Ecto neural progenitor cell (in vitro differentiated cells): ENCODE measurements at places on chromosomes 5 and 9.

DNA sequence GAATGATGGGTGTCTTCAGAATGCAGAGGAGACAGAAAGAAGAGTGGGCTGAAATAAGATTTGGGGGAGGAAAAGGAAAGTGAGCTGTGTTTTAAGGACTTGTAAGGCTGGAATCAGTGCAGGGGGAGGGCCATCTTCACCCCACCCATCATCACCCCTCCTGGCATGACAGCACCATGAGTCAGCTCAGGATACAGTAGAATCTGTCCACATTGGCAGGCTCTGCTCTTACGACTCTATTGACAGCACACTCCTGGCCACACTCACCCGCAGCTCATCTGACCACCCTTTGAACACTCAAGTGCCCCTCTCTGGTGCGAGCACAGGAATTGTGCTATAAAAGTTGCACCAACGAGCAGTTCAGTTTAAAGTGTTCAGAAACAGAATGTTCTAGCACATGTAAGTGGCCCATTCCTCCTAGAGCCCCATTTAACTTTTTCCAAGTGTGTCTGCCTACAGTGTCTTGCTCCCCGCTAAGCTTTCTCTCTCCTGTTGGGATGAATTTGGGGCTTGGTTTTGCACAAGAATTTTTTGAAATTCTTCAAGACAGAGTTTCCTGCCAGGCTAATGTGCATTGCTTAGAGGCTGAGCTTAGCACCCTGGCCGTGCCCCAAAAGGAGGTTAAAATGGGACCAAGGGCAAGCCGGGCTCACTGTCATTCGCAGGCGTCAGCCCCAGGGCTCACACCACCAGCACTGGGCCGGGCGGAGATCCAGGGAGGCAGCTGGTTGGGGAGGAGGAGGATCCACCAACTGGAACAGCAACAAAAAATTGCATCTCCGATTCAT lies 12.0 kb downstream of the ADRA1B start:
- DNase-seq, result no peak

GRCh38 chr9:95206143-95206542 lies 111.4 kb downstream of the FANCC start:
- no peak for DNase-seq

DNA sequence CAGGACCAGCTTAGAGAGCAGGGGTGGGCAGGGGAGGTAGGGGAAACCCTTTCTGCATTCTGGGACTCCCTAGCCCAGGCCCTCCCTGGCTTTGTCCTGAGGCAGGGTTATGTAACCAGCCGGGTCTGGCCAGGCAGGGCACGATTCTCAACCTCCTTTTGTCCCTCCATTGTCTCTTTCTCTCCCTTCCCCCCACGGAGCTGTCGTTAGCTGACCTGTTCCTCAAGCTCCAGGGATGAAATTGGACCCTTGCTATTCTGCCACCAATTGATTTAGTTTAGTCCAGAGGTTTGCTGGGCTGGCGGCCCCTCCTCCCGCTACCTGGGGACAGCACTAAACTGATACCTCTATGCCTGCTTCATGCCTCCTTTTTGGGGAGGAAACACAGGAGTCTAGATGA lies 9.4 kb upstream of the NDST1 start:
- DNase-seq, result peak; percentile 68

DNA sequence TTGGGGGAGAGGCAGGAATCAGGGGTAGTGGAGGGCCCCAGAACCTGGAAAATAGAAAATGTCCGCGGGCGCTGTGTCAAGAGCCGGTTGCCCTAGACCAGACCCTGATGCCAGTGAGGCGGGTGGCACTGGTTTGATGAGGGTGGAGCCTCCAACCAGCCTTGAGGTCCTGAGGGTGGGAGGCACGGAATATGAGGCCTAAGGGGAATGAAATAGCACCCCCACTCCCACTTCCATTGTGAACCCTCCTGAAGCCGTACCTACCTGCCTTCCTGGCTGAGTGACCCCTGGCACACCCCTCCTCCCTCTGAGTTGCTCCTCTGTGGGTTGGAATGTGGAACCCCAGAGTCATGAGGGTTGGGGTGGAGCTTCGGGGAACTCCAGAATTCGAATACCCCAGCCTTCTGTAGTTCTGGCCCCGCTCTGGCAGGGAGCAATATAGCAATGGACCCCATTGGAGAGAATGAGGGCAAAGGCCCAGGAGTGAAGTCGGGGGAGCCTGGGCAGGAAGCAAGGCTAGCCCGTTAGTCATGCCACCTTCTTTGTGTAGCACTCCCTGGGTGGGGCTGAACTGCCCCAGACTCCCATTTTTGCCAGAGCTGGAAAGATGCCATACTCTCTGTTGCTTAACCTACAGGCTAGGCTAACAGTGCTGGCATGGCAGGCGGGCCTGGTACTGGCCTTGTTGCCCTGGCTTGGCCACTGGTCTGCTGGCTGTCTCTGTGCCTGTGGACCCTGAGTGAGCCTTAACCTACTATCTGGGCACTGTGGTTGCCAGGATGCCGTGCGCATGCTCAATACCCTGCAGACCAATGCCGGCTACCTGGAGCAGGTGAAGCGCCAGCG lies 1.0 kb downstream of the FPGS start:
- no peak for DNase-seq

DNA sequence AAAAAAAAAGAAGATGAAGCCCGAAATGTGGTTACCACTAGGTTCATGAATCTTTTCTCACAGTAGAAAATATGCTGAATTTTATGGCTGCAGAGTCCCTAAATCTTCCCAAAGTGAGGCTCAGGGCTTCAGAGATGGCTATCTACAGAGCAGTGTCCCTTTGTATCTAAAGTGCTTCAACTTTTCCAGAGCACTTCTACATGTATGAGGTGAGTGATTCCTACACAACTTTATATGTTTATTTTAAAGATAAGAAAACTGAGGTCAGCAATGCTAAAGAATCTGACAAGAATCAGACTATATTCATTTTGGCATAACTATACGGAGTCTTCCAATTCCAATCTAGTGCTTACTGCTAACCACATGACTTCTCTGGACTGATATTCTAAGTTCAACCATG lies 53.2 kb downstream of the MRPS27 start:
- no peak for DNase-seq

DNA sequence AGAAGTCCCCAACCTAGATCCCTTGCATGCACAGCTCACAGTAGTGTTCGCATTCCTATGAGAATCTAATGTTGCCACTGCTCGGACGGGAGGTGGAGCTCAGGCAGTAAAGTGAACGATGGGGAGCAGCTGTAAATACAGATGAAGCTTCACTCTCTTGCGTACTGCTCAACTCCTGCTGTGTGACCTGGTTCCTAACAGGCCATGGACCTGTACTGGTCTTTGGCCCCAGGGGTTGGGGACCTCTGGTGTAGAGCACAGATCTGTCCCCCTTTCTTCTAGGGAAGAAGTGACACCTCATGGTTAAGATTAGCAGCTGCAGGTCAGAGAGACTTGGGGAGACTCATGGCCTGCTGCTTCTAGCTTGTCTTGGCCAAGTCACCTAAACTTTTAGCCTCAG lies 7.1 kb downstream of the ARHGEF28 start:
- DNase-seq, result no peak

- no peak for DNase-seq
Measured at GRCh38 chr9:113644321-113644720, 180.8 kb downstream of the RGS3 start.

GRCh38 chr5:59449905-59450644 lies 443.5 kb downstream of the PDE4D start:
- no peak for DNase-seq

DNA sequence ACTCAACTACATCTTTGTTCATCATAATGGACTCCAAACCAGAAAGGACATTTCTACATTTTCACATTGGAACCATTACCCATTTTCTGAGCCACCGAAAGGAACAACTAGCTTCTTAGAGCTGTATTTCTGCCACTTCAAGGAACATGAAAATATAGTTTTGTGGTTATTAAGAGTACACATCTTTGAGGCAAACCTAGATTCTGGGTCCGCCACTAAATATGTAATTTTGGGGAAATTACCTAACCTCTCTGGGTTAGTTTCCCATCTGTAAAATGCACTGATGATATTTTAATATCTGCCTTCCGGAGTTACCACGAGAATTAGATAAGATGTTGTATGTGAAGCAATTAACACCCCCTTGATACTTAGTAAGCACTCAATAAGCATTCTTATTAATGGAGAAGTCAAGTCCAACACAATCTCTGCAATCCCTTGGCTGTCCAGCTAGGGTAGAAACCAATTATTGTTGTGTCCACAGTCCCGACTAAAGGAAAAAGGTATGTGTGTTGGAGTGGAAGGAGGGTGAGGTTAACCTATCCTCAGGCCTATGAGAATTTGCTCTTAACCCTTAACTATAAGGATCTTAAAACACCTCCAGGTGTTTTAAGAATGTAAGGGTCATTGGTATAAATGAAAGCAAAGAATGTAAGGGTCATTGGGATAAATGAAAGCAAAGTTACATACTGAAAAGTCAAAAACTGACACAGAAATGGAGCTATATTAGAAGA lies 94.0 kb upstream of the PTGER4 start:
- no peak for DNase-seq

DNA sequence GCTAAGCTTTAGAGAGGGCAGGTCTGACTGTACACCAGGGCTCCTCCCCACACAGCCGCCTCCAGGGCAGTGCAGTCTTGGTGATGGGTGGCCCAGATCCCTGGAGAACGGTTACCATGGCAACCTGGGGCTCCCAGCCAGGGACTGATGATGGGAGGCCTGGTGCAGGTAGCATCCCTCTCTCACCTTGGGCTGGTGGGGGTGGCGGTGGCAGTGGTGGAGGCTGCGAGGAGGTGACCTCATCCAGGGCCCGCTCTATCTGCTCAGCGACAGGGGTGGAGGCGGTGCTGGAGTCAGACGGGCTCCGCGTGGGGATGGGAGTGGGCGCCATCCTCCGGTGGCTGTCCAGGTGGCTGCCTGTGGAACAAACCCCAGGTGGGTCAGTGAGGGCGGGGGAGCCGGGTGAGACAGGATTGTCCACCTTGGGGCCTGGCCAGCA lies 12.3 kb downstream of the PRR7 start:
- no peak for DNase-seq

DNA sequence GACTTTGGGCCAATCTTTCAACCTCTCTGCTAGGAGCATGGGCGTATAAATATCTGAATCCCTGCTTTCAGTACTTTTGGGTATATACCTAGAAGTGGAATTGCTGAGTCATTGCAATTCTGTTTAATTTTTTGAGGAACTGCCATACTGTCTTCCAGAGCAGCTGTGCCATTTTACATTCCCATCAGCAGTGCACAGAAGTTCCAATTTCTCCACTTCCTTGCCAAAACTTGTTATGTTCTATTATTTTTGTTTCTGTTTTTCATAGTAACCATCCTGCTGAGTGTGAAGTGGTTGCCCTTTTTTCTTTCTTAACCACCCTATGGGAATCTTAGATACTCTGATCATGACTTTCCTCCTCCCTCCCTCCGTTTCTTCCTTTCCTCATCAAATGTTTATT lies 11.1 kb upstream of the CCIN start:
- DNase-seq, result no peak

GRCh38 chr5:176609724-176610434 lies at the start of gene GPRIN1:
Gene GPRIN1 (minus strand): TSS chr5:176610156. CDS start chr5:176599834, 10,322 bp downstream.
- DNase-seq, result peak; percentile 88

- peak; percentile 85 for DNase-seq
Measured at GRCh38 chr5:96434201-96434645, 1.2 kb upstream of the PCSK1 start.

GRCh38 chr9:134807716-134808446 lies 72.7 kb upstream of the FCN2 start:
- no peak for DNase-seq

DNA sequence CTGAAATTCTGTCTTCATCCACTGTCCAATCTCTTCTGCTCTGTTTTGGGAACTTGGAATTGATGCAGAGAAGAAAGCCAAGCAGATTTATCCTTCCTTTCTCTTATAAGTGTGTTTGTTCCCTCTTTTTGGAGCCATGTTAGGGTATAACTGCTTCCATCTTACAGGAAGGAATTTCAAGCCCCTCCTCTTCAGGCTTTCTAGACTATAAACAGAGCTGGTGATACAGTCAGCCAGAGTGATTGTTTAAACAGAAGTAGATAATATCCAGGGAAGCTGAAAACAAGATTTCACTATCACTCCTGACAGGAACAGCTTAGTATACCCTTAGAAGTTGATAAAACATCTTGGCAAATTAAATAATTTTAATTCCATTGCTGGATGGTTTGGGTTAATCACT lies 102.1 kb upstream of the DMRT1 start:
- DNase-seq, result no peak

- no peak for DNase-seq
Measured at GRCh38 chr5:154107756-154108155, 69.0 kb downstream of the MFAP3 start.

DNA sequence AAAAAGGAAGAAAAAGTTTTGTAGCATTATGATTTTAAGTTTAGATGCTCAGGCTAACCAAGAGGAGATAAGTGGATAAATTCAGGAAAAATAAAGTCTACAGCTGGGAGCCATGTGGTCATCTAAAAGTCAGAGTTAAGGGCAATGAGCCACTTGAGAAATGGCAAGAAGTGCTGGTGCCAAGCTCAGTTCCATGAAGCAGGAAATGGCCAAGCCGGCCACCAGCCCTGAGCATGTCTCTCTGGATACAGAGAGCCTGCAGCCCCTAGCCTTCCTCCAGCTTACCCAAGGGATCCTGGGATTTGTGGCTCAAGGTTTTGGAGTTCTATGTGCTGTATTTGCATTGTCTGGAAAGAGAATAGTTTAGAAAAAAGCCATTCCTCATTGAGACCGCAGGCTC lies 12.2 kb upstream of the S1PR3 start:
- DNase-seq, result no peak

DNA sequence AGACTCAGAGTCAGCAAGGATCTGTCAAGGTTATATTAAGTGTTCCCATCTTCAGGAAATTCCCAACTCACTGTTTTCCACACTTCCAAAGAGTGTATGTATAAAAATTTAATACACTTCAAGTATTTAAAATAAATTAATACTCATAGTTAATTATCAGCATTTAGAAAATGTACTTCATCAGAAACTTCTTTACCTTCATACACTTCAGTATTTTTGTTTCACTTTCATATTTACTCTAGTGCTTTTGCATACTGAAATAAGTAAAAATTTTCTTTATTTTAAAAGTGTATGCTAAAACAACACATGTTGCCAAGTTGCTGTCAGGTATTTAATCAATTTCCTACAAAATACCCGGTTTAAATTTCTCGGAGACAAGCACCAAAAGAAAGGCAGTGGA lies 16.5 kb downstream of the RICTOR start:
- no peak for DNase-seq

DNA sequence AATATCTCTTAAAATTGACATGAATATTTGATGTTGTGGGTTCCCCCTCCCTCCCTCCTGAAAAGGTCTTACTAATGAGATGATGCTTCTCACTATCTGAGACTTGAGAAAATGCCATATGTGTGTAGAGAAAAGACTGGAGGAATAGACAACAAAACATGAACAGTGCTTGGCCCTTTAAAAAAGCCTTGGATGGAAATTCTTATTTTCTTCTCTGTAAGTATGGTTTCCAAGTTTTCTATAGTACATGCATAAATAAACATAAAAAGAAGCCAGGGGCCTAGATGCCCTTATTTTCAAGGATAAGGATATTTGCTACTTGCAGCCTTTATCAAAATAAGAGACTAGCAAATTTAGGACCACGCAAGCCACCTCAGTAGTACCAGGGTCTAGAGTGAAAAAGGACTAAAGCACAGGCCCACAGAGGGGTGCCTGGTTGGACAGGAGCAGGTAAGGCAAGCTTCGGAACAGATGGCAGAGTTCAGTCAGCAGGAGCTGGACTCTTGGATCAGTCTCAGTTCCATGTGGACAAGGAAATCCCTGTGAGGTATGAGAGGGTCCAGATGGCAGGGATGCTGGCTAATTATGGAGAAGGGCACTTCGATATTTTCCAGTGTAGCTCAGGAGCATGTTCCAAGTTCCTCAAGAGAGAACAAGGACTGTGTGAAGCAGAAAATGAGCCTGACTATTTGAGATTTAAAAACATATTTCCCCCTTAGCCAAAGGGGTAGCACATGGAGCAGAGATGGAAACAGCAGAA lies 4.6 kb upstream of the ANP32B start:
- no peak for DNase-seq

GRCh38 chr9:100890321-100890720 lies 138.2 kb upstream of the PLPPR1 start:
- no peak for DNase-seq
